ENCODE measurements at places on chromosomes 3 and 15. TPM values are rescaled to one million over a fixed set of nuclear protein-coding genes. Genes with fewer than 3 reads are reported as not detected.

Gene SLC25A20
- polyA plus RNA-seq, result 50.5 TPM

DNA sequence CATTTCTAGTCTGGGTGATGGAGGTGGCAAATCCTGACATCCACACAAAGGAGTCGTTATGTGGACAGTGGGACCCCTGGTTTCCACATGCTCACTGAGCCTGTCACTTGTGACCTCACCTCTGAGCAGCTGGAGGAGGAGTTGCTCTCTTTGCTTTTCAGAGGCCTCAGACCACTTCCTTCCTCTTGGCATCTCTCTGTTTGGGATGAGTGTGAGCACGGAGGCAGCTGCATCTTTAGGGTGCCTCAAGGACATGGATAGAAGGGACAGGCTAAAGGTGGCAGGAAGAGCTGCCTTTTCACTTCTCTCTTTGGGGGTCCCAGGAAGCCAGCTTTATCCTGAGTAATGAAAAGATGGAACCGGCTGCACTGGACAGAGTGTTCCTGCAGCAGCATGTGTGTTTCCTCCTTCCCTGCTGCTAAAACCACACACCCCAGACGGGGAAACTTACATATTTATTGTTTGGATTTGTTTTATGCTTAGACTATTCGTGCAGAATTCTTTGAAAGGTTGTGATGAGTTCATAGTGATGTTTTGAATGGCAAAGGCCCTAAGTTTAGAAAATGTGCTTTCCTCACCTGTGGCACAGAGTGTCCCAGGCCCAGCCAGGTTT lies 31.8 kb downstream of the GPR171 start:
- no peaks in the 10 kb centered on the region for H3K27me3 ChIP-seq
- no peak for DNase-seq
- H3K4me3 ChIP-seq, result no peak overlapping the region
- H3K4me1 ChIP-seq, result no peaks in the 10 kb centered on the region

DNA sequence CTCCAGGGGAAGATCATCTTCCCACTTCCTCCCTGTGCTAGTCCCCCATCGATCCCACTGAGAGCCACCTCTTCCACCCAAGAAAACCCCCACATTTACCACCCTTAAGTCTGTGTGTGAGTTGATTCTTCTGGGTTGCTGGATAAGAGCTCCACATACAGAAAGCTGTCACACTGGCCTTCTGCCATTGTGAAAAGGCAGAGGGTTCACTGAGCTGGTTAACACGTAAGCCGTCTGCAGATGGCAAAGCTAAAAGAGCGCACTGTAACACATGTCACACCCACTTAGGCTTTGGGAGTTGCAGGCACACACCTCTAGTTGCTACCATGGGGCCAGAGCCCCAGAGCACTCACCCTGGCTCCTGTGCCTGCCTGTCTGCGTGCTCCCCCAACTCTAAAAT lies 309.8 kb upstream of the LRRC3B start:
- no peak overlapping the region for H3K4me3 ChIP-seq
- no peaks in the 10 kb centered on the region for H3K36me3 ChIP-seq
- H3K4me1 ChIP-seq, result no peaks in the 10 kb centered on the region
- no peaks in the 10 kb centered on the region for H3K27me3 ChIP-seq
- no peak for DNase-seq

DNA sequence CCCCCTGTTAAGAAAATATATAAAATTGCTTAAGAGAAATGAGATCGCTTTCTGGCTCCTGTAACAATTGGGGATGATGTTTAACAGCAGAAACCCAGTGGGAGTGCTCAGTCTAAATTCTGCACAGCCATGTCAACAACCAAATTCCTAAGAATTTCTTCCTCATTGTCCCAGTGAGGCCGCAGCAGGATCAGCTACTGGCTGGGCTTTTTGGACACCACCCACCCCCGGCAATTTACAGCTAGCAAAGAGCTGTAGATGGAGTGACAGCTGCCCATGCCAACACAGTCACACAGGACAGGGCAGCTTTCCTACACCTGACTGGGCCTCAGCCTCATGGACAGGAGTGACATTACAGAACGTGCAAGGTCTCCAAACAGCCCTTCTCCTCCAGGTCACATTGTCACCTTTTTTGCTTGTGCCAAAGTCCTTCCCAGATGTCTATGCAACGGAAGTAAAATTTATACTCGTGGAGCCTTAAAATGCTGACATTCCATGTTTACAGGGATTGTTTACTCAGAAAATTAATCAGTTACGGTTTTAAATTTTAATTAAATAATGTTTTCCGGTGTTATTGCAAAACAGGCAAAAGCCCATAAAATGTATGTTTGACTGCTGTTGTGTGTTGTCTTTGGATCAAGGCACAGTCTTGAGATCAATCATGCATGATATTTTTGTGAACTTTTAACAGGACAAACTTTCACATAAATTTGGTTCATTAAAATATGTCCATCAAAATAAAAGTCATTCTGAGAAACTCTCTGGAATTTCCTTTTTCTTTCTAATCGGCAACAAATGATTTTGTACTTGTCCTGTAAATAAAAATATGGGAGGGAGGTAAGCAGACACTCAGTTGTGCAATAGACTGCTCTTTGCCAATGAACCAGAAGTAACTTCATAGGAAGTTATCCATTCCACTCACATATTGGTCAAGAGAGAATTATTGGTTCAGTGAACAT lies 943.2 kb downstream of the MCTP2 start:
- H3K4me3 ChIP-seq, result no peak overlapping the region
- H3K4me1 ChIP-seq, result no peaks in the 10 kb centered on the region
- no peak overlapping the region for H3K27ac ChIP-seq
- no peaks in the 10 kb centered on the region for H3K36me3 ChIP-seq

GRCh38 chr3:149004622-149005021 lies 13.3 kb downstream of the GYG1 start:
- H3K4me3 ChIP-seq, result no peak overlapping the region
- DNase-seq, result no peak

Gene GOLGA8S
- polyA plus RNA-seq, result 0.30 TPM

Gene DLEC1
- polyA plus RNA-seq, result 0.61 TPM

Gene NEO1
- polyA plus RNA-seq, result 6.6 TPM

- no peaks in the 10 kb centered on the region for H3K4me1 ChIP-seq
- H3K4me3 ChIP-seq, result no peak overlapping the region
- no peaks in the 10 kb centered on the region for H3K36me3 ChIP-seq
These were observed 307.9 kb upstream of the RBMS3 start for GRCh38 chr3:28972921-28973320.

- no peak overlapping the region for H3K27ac ChIP-seq
- DNase-seq, result no peak
- H3K27me3 ChIP-seq, result no peaks in the 10 kb centered on the region
- H3K4me1 ChIP-seq, result no peaks in the 10 kb centered on the region
- H3K36me3 ChIP-seq, result no peaks in the 10 kb centered on the region
These were observed 543.1 kb downstream of the TUSC7 start for GRCh38 chr3:117252651-117253050.

Gene AHSG
- polyA plus RNA-seq, result not detected
